ENCODE measurements at places on chromosomes 2 and 18.

GRCh38 chr2:106996171-106996769 is 110.3 kb upstream of the ST6GAL2 start:
- H3K4me1 ChIP-seq: no peaks in the 10 kb centered on the region
- no peak overlapping the region for H3K27ac ChIP-seq
- no peaks in the 10 kb centered on the region for H3K27me3 ChIP-seq
- H3K4me3 ChIP-seq: no peak overlapping the region
- no peaks in the 10 kb centered on the region for H3K36me3 ChIP-seq

- no peak for DNase-seq
- H3K4me1 ChIP-seq: peaks cover 2% of the 10 kb centered on the region
- no peak overlapping the region for H3K27ac ChIP-seq
- no peak overlapping the region for H3K4me3 ChIP-seq
- no peaks in the 10 kb centered on the region for H3K27me3 ChIP-seq
Measured at GRCh38 chr18:79480171-79481045, 84.7 kb downstream of the NFATC1 start.

DNA sequence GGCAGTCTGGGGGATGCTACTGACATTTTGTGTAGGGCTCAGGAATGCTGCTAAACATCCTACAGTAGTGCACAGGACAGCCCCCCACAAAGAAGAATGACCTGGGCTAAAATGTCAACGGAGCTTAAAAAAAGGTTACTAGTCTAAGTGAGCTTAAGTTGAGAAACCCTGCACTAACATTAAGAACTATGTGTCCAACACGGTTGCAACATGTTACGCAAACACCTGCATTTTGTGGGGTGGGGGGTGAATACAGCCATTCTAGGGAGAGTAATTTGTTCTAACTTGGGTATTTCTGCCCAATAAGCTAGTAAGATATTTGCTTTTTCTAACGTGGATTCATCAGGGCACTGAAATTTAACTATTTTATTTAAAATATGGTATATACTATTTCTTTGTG is 57.9 kb downstream of the SLC8A1 start:
- H3K27ac ChIP-seq: no peak overlapping the region
- H3K4me1 ChIP-seq: no peaks in the 10 kb centered on the region
- H3K27me3 ChIP-seq: no peaks in the 10 kb centered on the region
- no peak overlapping the region for H3K4me3 ChIP-seq
- no peaks in the 10 kb centered on the region for H3K36me3 ChIP-seq
- DNase-seq: no peak

- H3K27ac ChIP-seq: no peak overlapping the region
- H3K27me3 ChIP-seq: peaks cover 63% of the 10 kb centered on the region
- DNase-seq: no peak
- H3K4me3 ChIP-seq: no peak overlapping the region
Measured at GRCh38 chr2:119525614-119526013, 1.3 kb upstream of the SCTR start.
